ENCODE measurements at places on chromosomes 12 and 14.

DNA sequence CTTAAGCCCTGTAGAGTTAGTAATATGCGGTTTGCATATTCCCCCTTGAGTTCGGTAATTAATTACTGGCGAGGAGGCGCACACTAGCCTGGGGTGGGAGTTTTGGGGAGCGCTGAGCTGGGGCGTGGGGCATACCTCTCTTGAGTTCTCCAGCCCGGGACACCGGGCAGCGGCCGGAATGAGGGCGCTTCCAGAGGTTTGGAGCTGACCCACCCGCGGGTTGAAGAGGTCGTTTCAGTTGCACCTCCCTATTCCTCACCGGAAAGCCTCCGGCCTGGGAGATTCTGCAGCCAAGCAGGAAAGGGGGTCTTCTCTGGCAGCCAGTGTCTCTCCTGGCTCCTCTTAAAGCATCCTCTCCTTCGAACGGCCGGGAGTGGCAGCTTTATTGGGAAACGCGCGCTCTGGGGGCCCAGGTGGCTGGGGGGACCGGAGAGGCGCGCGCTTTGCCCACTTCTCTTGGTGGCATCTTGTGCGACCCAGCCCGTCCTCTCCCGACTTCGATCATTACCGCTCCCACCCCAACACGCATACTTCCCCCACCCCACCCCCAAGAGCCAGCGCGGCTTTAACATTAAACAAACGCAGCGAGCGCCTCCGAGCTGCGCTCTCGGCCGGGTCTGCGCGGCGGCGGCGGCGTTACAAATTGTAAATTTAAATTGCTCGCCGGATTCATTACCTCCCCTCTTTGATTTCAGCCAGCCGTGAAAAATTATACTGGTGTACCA is 3.9 kb upstream of the LHX5 start:
- no peak for DNase-seq

DNA sequence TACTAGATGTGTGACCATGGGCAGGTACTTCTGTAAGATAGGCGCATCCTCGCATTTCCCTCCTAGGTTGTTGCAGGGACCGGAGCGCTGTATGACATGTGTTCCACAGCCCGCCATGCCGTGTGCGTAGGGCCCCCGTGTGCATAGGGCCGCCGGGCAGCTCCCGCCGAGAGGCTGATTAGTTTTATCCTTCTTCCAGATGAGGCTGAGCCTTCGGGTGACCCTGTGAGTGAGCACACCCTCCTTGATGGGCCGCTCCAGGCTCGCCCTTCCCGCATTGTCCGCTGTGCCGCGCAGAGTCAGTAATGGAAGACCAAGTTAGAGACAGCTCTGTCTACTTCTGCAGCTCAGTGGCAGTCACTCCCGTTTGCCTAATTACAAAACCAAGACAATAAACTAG is 72.9 kb upstream of the DYNC1H1 start:
- DNase-seq, result no peak

- DNase-seq, result no peak
These were observed 19.7 kb downstream of the RILPL1 start for GRCh38 chr12:123513805-123514204.

DNA sequence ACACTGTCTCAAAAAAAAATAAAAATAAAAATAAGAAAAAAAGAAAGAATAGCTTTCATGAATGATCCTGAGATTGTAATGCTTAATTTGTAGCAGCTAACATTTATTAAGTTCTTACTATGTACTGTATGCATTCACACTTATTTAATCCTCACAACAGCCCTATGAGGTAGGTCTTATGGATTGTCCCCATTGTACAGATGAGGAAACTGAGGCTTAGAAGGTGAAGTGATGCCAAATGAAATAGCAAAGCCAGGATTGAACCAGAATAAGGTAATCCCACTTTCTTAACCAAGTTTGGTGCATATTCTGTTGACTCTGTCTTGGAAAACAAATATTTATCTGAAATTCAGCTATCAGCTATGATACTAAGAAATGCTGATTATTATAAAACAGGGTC is 2.1 kb downstream of the USP30 start:
- no peak for DNase-seq

- DNase-seq, result no peak
These were observed 35.6 kb downstream of the RASSF8 start for GRCh38 chr12:25993901-25994651.

DNA sequence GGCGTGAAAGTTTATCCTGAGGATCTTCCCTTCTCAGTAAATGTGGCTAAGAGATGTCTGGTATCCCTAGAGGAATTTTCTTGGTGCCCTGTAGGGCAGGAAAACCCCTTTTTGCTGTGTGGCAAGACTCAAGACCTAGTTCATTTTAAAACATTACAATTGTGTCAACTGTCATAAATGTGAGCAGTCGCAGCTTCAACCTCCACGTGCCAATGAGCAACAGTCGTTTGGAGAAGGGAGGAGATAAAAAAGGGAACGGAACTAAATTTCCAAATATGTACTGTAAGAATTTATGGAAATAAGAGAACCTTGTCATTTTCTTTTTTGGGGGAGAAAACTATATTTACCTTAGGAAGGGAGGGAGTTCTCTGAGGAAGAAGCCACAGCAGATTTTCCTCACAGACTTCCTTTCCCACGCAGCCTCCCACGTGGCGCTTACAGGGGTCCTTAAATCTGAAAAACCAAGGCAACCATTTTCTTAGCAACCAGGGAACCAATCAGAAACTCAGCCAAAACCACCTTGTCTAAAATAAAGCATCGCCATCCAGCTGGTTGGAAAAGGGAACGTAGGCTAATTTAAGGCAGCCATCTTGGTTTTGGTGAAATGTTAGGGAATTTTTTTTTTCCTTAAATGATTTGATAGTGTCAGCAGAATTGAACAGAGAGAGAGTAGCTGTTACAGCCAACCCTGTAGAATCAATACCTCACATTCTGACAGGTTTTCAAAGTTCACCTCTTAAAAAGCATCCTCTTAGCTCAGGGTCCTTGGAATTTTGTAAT is 99.1 kb downstream of the FIGNL2 start:
- no peak for DNase-seq

- peak; percentile 91 for DNase-seq
These were observed 12.4 kb downstream of the FAM181A start for GRCh38 chr14:93939304-93940229.

- DNase-seq, result no peak
These were observed 675.0 kb downstream of the TMEM121 start for GRCh38 chr14:106201376-106201775.

GRCh38 chr12:69196302-69197288 is 42.8 kb upstream of the CPSF6 start:
- DNase-seq, result no peak

- DNase-seq, result no peak
These were observed 157.6 kb upstream of the TMTC2 start for GRCh38 chr12:82529101-82529500.

DNA sequence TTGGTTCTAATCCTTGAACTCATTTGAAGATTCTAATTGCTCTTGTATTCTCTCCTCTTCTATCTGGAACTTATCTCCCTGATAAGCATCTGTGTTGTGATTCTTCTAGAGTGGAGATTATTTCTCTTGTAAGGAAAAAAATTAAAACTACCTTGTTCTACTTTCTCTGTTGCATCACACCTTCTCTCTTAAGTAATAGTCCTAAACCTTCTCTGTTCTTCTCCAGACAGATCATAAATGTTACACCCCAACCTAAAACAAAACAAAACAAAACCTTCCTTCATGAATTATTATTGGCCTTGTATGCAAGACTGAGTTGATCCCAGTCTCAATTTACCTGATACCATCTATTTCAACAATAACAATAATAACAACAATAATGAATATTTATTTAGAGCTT is 612.1 kb downstream of the DIO2 start:
- DNase-seq, result no peak

GRCh38 chr12:98997899-98998298 is 352.8 kb downstream of the APAF1 start:
- no peak for DNase-seq

GRCh38 chr14:20686386-20687143 is 2.0 kb upstream of the ANG start:
- DNase-seq, result no peak

DNA sequence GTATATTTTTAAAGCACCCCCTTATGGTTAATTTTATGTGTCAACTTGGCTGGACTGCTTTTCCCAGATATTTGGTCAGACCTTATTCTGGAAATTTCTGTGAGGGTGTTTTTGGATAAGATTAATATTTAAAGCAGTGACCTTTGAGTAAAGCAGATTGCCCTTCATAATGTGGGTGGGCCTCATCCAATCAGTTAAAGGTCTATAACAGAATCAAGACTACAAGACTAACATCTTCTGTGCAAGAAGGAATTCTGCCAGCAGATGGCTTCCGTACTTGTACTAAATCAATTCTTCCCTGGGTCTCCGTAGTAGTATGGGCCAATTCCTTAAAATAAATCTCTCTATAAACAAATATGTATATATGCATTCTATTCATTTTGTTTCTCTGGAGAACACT is 257.6 kb downstream of the ETNK1 start:
- DNase-seq, result no peak

DNA sequence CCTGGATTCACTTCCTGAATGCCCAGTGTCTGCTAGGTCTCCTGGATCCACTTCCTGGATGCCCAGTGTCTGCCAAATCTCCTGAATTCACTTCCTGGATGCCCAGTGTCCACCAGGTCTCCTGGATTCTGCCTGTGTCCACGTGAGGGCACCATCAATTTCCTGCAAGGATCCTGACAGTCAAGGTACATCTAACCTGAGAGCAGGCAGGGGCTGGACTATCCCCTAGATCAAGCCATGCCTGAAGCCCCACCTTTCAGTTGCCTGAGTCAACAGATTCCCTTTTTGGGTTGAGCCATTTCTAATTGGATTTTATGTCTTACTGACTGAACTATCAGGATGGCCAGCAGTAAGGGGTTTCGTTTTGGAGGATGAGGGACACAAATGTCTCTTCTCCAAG is 49.5 kb downstream of the GALNT9 start:
- no peak for DNase-seq

DNA sequence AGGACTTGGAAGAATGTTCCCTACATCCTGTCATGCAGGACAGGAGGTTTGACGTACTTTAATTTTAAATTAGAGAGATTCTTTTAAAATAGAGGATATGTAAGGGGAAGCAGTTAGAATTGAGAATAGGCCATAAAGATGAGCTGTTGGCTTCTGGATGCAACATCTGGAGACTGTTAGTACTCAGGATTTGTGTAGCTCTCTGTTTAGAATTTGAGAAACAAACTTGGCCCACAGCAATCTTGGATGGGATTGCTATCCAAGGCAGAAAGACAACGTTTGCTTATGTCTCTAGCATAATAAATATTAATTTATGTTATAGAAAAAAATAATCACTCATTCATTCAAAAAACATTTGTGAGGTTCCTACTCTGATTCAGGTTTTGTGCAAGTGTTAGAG is 398.4 kb upstream of the NOVA1 start:
- no peak for DNase-seq

- no peak for DNase-seq
These were observed 204.9 kb upstream of the RMST start for GRCh38 chr12:97257726-97258125.

DNA sequence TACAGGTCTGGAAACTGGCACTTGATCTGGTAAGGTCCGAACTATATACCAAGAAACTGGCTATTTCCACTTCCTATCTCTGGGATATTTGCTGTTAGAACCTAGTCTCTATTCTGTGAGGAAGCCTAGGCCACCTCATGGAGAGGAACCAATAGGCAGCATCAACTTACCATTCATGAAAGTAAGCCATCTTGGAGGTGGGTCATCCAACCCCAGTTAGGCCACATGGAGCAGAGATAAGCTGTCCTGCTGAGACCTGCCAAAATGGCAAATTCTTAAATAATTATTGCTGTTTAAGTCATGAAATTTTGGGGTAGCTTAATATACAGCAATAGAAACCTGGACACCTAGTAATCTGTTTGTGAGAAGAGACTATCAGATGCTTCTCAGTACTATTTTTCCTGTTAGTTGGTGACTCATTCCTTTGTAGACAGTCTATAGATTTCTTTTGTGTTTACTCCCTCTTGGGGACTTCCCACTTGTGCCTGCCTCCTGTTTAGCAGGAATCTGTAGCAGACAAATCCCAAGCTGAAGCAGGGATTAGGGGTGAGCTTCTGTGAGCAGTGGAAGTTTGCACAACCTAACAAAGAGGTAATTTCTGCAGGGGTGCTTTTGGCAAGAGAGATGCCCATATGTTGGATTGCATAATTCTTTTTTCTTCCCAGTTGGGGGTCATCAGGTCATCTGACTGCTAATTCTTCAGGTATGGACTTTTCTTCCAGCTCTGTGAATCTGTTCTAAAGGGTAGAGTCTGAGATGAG is 136.8 kb downstream of the IGF1 start:
- DNase-seq, result no peak

GRCh38 chr14:99838639-99839134 is 45.5 kb downstream of the EML1 start:
- no peak for DNase-seq

- no peak for DNase-seq
These were observed 941.5 kb upstream of the MDGA2 start for GRCh38 chr14:48616931-48617330.

DNA sequence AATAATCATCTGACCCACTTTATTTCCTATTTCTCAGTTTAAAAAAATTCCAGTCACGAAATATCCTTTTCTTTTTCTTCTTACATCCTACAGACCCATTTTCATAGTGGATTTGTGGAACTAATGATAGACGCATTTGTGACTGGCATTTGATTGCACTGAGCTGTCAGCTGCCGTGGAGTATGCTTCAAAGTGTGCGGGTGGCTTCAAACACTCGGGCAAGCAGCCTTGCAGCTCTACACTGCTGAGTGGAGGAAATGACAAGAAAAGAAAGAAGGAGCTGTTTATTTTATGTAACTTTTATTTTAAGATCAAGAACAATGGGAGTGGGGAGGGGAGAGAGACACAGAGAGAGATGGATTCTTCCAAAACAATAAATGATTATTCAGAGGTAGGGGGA is 112.8 kb upstream of the NAP1L1 start:
- no peak for DNase-seq

DNA sequence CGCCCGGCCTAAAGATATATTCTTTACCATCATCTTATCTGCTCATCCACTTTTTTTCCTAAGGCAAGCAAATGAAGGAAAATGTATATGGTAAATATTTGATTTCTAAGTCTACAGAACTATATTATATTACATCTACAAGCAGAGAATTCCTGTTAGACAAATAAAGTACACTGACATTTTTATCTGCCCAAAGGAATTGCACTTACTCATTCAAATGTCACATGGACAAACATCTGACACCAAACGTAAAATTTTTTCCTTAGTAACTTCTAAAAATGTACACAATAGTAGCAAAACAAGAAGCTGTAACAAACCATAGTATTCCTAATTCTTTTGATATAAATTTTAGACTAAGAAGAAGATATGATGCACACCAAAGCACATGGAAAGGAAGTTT is 51.0 kb downstream of the SPPL3 start:
- DNase-seq, result no peak

GRCh38 chr12:113819495-113819894 is 146.6 kb downstream of the RBM19 start:
- DNase-seq, result no peak
